ENCODE measurements at places on chromosomes 3 and 15.

DNA sequence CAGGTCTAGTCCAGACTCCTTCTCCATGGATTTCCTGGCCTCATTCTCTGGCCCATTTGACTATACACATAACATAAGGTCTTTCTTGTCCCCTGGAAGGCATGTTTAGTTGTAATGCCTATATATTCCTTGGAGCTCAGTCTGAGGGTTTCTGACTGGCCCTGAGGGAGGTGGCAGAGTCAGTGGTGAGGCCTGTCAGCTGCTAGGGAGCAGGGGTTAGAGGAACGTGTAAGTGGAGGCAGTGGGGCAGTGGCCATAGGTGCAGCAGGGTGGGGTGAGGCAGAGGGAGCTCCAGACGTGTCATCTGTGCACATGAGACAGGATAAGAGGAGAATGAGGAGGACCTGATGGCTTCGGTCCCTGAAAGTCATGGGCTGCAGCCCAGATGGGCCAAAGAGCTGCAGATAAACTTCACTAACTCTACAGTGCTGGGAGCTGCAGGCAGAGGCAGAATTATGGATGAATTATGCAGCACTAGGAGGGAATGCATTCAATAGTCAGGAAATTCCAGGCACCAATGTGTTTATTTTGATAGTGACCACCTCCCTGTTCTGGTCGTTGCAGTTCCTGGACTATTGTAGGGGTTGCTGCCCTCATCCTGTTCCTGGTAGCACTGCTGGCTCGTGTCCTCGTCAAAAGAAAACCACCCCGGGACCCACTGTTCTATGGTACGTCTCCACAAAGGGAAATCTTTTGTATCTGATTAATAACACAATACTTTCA, 4.9 kb downstream of the TM6SF1 start:
- no peak for DNase-seq

DNA sequence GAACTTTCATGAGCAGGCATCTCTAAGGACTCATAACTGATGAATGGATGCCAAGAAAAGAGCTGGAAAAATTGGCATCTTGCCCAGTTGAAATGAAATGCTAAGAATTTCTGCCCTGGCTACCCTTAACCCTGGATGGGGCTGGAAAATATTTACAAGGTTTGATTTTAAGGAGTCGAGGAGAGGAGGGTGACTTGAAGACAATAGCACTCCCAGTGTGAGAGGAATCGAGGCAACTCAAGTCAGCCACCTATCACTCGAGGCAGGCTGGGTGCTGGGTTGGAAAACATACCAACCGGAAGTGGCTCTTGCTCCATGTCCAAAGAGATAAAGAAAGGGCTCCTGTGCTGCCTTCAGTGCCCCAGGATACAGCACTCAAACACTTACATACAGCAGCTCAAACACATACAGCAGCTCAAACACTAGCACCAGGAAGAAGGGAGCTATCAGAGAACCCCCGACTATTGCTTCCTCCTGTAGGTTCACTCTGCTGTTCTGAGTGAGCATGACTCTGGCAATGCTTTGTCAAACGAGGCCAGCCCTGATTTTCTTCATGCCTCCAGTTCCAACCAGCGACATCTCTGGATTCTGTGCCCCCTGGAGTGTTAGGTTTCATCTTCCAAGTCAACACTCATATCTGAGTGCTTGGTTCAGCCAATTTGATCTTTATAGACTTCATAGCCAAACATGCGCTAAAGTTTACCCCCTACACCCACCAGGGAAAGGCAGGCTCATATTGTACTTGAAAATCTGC, 4.9 kb downstream of the PRICKLE2 start:
- DNase-seq = no peak

DNA sequence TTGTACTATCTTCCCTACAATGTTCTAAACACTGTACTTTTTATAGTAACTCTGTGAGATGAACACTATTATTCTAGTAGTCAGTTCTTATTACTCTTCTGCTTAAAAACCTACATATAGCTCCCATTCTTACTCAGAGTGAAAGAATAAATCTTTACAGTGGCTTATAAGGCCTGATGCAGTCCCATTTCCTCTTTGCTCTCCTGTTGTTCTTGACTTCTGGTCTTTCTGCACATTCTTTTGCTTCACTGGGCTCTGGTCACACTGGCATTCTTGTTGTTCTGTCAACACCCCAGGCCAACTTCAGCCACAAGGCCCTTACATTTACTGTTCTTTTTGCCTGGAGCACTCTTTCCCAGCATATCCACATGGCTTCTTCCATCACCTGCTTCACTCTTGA, 58.2 kb upstream of the TP63 start:
- DNase-seq = no peak

DNA sequence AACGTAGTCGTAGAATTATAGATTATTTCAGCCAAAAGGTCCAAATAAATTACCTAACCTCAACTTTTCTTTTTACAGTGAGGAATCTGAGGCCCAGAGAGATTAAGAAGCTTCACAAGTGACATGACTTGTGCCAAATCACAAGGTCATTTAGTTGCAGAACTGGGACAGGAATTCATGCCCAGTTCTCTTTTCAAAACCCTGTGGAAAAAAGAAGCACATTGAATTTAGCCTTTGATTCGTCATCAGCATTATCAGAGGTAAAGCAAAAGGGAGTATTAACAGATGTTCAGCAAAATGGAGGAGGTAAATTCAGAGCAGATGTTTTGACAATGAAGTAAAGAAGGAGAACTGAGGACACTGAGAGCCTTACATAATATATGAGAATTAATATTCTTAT, 4.5 kb downstream of the SERPINI2 start:
- no peak for DNase-seq

- DNase-seq = no peak
Measured at GRCh38 chr15:34114215-34114614, 12.3 kb downstream of the PGBD4 start.

DNA sequence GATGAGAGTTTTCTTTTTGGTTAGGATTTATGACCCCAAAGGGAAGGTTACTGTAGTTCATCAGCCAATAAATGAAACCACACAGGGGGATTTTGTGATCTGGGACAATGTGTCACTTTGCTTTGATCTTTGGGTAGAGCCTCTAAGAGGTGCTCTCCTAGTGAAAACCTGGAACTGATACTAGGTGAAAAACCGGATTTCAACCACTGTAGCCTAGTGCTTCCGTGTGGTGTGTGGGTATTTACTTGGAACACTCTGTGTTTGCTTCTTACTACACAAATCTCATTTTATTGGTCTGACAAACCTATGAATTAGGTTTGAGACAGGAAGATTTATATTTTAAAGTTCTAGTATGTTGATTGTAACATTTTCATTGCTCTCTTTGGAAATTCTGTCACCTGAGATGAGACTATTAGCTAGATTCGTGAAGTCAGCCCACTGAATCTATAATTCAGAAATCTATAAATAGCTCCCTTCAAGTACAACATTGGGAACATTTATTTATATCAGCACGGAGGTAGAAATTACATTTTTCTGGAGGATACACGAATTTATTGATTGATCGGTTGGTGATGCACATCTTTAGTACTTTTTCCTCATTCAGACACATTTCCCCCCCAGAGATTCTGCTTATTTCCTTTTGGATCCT, 119.8 kb downstream of the AKAP13 start:
- DNase-seq = no peak

DNA sequence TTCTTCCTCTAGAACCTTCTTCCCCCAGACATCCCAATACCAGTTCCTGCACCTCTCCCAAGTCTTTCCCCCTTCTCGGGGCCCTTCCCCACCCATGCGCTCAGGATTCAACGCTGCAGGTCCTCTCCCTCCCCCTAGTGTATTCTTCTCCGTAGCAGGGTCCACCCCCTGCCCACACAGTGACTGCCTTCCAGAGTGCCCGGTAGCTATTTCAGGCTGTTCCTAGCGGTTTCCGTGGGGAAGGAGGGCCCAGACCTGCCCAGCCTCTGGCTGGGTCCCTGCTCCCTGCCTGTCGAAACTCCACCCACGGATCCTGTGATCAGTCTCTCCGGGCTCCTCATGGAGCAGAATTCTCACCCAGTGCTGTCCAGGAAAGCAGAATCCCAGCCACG, 45.2 kb upstream of the SEC61A1 start:
- DNase-seq = no peak

- DNase-seq = no peak
Measured at GRCh38 chr3:149713730-149714654, 38.3 kb downstream of the COMMD2 start.

- DNase-seq = no peak
Measured at GRCh38 chr15:65303687-65304380, 643 bp upstream of the RNU5B-1 start.

GRCh38 chr3:98326105-98326893, 27.4 kb upstream of the OR5K4 start:
- DNase-seq = no peak

GRCh38 chr15:92667970-92668485, 12.5 kb upstream of the FAM174B start:
- DNase-seq = no peak

- no peak for DNase-seq
Measured at GRCh38 chr15:27272427-27272826, 301.4 kb downstream of the GABRG3 start.

- no peak for DNase-seq
Measured at GRCh38 chr3:32706348-32707025, 21.5 kb downstream of the CNOT10 start.

DNA sequence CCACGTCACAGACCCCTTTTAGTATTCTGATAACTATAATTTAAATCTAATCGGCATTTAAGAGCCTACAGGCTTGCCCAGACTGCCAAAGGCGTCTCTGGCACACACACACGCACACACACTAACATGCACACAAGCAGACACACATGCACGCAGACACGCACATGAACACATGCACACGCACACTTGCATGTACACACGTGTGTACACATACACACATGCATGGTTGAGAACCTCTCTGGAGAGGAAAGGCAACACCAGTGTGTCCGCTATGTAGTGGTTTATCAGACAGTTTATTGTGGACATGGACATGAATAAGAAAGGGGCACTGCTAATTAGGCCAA, 102.1 kb downstream of the FBLN2 start:
- no peak for DNase-seq

GRCh38 chr3:112437146-112438022, 61.9 kb downstream of the BTLA start:
- no peak for DNase-seq

GRCh38 chr15:73000293-73000692, 52.0 kb upstream of the NEO1 start:
- no peak for DNase-seq

GRCh38 chr15:69525543-69525942, 72.9 kb downstream of the RPLP1 start:
- no peak for DNase-seq

DNA sequence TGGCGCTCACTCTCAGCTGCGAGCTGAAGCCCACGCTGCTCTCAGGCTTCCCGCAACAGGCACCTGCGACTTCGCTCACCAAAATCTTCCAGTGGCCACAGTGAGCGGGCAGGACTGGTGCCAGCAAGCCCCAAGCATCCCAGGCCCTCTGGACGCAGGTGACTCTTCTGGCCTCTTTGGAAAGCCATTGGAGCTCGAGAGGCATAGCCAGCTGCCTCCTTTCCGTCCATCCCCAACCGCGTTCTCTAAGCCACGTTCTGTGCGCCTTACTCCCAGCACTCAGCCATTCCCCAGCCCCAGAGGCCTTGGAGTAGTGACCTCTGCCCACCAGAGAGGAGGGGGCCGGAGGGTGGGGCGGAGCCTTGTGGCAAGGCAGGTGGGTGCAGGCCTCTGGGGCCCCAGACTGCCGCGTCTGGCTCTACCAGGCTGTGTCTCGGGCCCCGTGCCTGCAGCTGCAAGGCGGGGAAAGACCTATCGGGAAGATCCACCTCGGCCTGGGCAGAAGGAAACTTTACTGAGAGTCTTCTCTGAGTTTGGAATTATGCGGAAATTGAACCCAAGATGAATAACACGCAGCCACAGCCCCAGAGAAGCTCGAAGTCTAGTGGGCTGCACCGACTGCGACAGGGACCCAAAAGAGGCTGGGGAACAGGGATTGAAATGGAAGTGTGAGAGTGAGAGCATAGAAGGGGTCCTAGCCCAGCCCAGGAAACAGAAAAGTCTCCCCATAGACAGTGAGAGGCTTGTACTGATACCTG, 3.6 kb upstream of the SOX14 start:
- no peak for DNase-seq

DNA sequence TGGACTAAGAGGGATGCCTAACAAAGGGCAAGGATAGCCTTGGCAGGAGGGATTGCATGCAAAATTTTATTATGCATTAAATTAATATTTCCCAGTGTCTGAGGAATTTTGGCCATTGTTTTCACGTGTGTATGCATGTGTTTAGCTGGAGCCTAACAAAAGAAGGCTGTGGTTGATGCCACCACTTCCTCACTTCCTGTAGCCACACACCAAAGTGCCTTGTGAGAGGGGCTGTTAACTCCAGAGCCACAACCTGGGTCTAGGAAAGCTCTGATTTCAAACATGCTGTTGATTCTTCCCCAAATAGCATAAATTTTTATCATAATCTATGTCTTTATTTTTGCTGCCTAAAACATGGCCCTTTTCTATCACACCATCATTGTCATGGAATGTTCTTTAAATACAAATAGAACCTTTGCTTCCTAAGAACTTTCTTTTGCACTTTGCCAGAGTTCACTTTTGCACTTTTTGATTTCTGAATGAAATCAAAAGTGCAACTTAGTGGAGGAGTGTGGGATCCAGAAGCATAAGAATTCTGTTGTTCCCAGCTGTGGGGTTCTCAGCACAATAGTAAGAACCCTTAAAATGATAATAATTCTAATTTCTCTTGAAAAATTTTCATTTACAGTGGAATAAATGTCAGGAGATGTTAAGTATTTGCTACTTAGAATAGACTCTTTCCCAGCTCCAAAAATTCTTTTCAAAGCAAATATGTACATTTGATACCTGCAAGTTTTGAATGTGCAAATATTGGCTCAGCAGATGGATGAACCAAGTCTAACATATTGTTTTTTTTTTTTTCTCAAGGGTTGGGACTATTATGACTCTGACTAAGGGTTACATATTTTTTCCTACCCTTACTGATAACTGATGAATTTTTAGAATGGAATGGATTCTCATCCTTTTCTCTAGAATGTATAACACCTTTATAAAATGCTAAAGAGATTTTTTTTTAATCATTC, 35.6 kb upstream of the SPTSSB start:
- no peak for DNase-seq

- no peak for DNase-seq
Measured at GRCh38 chr3:182570946-182571594, 222.2 kb upstream of the ATP11B start.

DNA sequence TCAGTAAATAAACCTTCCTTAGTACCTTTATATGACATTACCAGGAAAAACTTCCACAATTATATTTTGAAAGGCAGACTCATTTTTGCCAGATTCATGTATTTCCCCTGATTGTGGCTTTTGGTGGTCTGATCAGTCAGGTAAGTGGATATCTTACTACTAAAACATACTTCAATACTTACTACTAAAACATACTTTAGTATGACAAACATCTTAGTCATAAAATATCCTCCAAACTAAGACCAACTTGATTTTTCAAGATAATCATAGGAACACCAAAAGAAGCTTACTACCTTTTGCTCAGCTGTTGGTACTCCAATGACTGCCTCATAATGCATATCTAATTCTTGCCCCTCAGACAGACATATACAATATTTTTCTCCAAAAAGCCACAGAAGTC, 9.3 kb downstream of the TJP1 start:
- no peak for DNase-seq

DNA sequence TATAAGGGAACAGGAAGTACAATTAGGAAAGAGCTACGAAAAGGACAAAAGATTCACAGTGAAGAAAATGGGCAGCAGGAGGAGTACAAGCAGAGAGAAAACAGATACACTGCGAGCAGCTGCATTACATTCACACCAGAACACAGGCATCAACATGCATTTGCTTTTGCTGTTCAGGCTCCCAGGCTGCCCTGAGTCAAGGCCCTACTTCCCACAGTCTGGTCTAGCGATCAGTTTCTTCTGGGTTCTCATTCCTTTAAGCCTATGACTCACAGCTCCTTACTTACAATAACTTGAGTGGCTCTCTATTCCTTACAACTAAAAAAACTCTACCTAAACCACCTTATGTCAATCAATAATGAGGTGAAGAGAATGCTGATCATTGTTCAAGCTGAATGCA, 24.5 kb upstream of the ZNF445 start:
- DNase-seq = no peak
